ENCODE measurements at places on chromosomes 3 and 15. TPM values are rescaled to one million over a fixed set of nuclear protein-coding genes. Genes with fewer than 3 reads are reported as not detected.

- no peak overlapping the region for H3K27ac ChIP-seq
- no peaks in the 10 kb centered on the region for H3K4me1 ChIP-seq
- H3K4me3 ChIP-seq = no peak overlapping the region
- H3K36me3 ChIP-seq = no peaks in the 10 kb centered on the region
- no peak for DNase-seq
These were observed 361.6 kb downstream of the LSAMP start for GRCh38 chr3:116083683-116084082.

GRCh38 chr3:114299421-114299820 lies 5.6 kb downstream of the TIGIT start:
- no peak overlapping the region for H3K27ac ChIP-seq
- no peaks in the 10 kb centered on the region for H3K36me3 ChIP-seq
- H3K4me1 ChIP-seq = no peaks in the 10 kb centered on the region

PLA2G4F gene
- 1.6 TPM for total RNA-seq

ZXDC gene
- total RNA-seq = 33.9 TPM

DNA sequence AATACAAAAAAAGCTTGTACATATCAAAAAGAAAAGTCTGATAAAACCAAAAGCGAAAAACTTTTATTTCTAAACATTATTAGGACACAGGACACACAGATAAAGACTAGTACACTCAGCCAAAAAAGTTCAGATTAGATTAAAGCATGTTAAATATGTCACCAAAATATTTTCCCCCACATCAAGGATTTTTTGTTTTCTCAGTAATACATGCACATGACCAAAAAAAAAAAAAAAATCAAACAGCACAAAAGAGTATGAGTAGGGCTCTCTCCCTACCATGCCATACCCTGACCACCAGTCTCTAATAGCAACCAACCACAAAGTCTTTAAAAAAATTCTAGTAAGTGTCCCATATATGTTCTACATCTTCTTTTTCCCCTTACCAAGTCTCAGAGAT lies 77.4 kb downstream of the LRRFIP2 start:
- H3K4me3 ChIP-seq = no peak overlapping the region
- H3K27me3 ChIP-seq = no peaks in the 10 kb centered on the region
- H3K4me1 ChIP-seq = peaks cover 18% of the 10 kb centered on the region
- DNase-seq = no peak

- H3K4me1 ChIP-seq = no peaks in the 10 kb centered on the region
- no peaks in the 10 kb centered on the region for H3K27me3 ChIP-seq
- no peak for DNase-seq
- no peak overlapping the region for H3K4me3 ChIP-seq
- no peaks in the 10 kb centered on the region for H3K36me3 ChIP-seq
These were observed 12.6 kb downstream of the RASGRP1 start for GRCh38 chr15:38551720-38552648.

- DNase-seq = no peak
- no peak overlapping the region for H3K27ac ChIP-seq
- no peaks in the 10 kb centered on the region for H3K27me3 ChIP-seq
- peaks cover 48% of the 10 kb centered on the region for H3K4me1 ChIP-seq
These were observed 111.9 kb downstream of the ATG7 start for GRCh38 chr3:11384074-11384473.

LINGO1 gene
- 0.99 TPM for total RNA-seq

DNA sequence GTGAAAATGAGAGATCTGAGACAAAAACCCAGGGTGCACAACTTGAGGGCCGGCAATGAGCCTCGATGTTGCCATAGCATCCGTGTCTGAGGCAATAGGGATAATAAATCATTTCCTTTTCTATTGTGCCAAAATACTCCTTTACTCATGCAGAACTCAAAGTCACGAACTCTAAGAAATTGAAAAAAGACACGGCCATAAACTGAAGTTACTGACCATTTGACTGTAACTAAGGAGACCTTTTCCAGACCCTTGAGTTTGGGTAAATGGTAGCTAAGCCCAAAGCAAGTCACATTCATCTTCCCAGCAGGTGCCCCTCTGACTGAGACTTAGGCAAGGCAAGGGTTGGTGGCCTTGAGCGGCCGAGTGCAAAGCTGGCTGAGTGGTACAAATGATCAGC lies 141.2 kb upstream of the SLCO3A1 start:
- no peak overlapping the region for H3K4me3 ChIP-seq
- no peak for DNase-seq
- no peaks in the 10 kb centered on the region for H3K4me1 ChIP-seq
- H3K27ac ChIP-seq = no peak overlapping the region
- H3K27me3 ChIP-seq = no peaks in the 10 kb centered on the region

GRCh38 chr3:20543535-20544226 lies 357.7 kb upstream of the SGO1 start:
- H3K4me1 ChIP-seq = no peaks in the 10 kb centered on the region
- H3K27ac ChIP-seq = no peak overlapping the region

DNA sequence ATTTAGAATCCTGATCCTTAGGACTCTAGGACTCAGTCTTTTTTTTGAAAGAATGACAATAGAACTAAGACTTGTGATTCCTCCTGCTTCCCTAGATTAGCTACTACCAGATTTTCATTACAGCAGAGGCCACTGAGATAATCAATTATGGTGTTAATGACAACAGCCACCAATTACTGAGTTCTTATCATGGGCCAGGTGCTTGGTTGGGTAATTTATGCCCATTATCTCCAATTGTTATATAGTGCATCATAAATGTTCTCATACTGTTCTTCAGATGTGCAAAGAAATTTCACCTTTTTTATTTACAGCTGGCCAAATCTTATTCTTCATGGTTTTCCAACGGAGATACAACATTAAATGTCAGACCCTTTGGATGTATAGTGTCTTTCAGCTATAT lies 162.9 kb upstream of the CMC1 start:
- no peak overlapping the region for H3K4me3 ChIP-seq
- H3K27me3 ChIP-seq = no peaks in the 10 kb centered on the region
- no peaks in the 10 kb centered on the region for H3K36me3 ChIP-seq
- no peaks in the 10 kb centered on the region for H3K4me1 ChIP-seq

- no peak overlapping the region for H3K4me3 ChIP-seq
- H3K36me3 ChIP-seq = no peaks in the 10 kb centered on the region
- peaks cover 15% of the 10 kb centered on the region for H3K4me1 ChIP-seq
- H3K27me3 ChIP-seq = no peaks in the 10 kb centered on the region
These were observed 43.9 kb downstream of the THBS1 start for GRCh38 chr15:39624806-39625205.

DNA sequence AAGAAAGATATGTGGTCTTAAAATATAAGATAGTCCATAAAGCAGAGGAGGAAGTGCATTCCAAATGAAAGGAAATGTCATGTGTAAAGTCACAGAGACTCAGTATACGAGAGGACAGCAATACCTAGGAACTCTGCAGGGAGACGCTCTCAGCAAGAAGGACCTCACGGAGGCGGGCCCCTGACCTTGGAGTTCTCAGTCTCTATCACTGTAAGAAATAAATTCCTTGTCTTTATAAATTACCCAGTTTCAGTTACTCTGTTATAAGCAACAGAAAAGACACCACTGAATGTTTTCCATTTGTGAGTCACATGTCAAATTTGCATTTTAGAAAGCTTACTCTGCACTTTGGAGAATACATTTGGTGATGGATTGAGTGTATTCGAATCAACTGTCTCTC lies 140.6 kb downstream of the GBE1 start:
- H3K27ac ChIP-seq = no peak overlapping the region
- H3K27me3 ChIP-seq = no peaks in the 10 kb centered on the region
- H3K4me1 ChIP-seq = no peaks in the 10 kb centered on the region
- no peak for DNase-seq
- no peak overlapping the region for H3K4me3 ChIP-seq

DNA sequence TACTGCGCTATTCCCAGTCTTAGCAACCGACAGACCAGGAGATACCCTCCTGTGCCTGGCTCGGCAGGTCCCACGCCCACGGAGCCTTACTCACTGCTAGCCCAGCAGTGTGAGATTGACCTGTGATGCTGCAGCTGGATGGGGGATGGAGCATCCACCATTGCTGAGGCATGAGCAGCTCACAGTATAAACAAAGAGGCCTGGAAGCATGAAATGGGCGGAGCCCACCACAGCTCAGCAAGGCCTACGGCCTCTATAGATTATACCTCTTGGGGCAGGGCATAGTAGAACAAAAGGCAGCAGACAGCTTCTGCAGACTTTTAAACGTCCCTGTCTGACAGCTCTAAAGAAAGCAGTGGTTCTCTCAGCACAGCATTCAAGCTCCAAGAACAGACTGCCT lies 160.3 kb downstream of the ANXA2 start:
- H3K27me3 ChIP-seq = no peaks in the 10 kb centered on the region
- no peak overlapping the region for H3K27ac ChIP-seq
- H3K4me1 ChIP-seq = no peaks in the 10 kb centered on the region

- H3K27ac ChIP-seq = no peak overlapping the region
- H3K4me3 ChIP-seq = no peak overlapping the region
- H3K4me1 ChIP-seq = peaks cover 23% of the 10 kb centered on the region
- no peaks in the 10 kb centered on the region for H3K27me3 ChIP-seq
- no peak for DNase-seq
These were observed 2.3 kb upstream of the TNFAIP8L3 start for GRCh38 chr15:51096976-51097375.

DNA sequence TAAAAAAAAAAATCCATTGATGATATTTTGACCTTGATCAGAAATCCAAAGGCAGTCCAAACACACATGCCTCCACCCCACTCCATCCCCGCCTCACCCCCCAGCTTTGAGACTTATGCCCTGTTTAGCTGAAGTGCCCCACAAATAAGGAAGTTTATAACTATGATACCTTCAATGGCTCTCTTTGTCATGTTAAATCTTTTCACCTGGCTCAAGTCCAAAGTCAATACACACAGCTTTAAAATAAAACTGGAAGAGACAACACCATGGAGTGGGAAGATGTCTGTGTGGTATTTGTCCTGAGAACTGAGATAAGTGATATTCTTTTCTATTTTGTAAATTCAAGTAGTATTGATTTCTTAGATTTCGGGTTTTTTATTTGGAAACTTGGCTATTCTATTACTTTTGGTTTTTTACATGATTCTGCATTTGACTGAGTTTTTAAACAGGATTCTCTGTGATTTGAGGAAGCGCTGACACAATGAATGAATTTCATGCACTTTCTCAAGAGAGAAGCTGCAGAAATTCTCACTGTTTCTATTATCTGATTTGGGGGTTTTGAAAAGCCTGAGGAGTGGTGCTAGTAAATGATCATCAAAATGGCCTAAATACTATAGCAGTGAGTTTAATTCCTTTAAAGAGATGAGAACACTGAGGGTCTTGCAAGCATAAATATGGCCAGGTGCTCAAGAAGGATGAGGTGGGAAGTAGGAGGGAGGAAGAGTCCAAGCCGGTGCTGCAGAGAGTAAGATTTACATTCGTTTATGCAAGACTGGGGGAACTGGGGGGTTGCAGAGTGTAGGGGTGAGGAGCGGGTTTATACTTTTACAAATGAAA lies 5.2 kb downstream of the FOXB1 start:
- DNase-seq = no peak
- H3K27ac ChIP-seq = no peak overlapping the region
- no peaks in the 10 kb centered on the region for H3K36me3 ChIP-seq
- H3K4me3 ChIP-seq = no peak overlapping the region

TXNRD3 gene
- 10.6 TPM for total RNA-seq

GRCh38 chr3:150433347-150433746 lies 25.2 kb downstream of the TSC22D2 start:
- H3K4me1 ChIP-seq = peaks cover 16% of the 10 kb centered on the region
- H3K27me3 ChIP-seq = no peaks in the 10 kb centered on the region
- no peak overlapping the region for H3K4me3 ChIP-seq
- H3K27ac ChIP-seq = no peak overlapping the region
- no peak for DNase-seq
- H3K36me3 ChIP-seq = no peaks in the 10 kb centered on the region

DNA sequence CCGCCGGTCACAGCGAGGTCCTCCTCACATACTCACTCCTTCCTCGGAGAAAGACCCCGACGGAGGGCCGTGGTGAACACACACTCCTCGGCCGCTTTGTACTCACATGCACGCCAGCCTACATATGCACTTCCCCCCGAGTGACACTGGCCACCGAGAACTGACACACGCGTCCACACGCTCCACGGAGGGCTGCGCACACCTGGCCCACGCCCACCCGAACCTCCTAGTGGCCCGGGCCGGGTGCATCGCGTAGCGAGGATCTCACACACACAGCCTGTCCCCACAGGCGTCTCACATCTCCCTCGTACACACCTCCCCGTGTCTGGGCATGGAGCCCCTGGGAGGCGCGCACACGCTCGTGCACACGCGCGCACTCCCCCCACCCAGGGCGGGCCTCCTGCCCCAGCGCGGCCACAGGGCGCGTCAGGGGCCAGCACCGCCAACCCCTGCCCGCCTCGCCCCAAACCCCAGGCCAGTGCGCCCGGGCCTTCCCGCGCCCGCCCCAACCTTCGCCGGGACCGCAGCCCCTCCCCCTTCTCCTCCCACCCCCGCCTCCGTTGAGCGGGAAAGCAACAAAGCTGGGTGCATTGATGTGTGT lies 411 bp upstream of the C3orf70 start:
- H3K27ac ChIP-seq = no peak overlapping the region
- peaks cover 20% of the 10 kb centered on the region for H3K4me1 ChIP-seq
- no peak for DNase-seq
- H3K36me3 ChIP-seq = no peaks in the 10 kb centered on the region
- H3K4me3 ChIP-seq = no peak overlapping the region

GRCh38 chr15:62068071-62068809 lies 1.5 kb downstream of the C2CD4A start:
- H3K4me1 ChIP-seq = peaks cover 42% of the 10 kb centered on the region
- H3K36me3 ChIP-seq = no peaks in the 10 kb centered on the region
- H3K27me3 ChIP-seq = no peaks in the 10 kb centered on the region
- H3K27ac ChIP-seq = peak overlapping the region; percentile 90
- peak; percentile 62 for DNase-seq
- H3K4me3 ChIP-seq = peak overlapping the region; percentile 8

DNA sequence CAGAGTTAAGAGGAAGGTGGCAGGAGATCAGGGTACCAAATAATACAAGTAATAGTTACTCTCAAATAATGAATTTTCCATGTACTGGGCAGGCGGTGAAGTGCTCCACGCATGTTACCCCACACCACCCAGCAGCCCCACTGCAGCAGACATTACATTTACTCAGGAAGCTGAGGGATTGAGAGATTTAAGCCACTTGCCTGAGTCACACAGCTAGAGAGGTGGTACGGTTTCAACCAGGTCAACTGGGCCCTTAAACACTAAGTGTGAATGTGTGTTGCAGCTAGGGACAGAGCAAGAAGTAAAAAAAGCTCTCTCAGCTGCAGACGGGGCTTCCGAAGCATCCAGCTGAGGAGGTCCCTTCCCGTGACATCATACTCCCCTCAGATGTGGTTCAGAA lies 91.3 kb downstream of the PRICKLE2 start:
- no peaks in the 10 kb centered on the region for H3K4me1 ChIP-seq
- no peak overlapping the region for H3K4me3 ChIP-seq
- no peak overlapping the region for H3K27ac ChIP-seq
- DNase-seq = no peak

EPHB1 gene
- total RNA-seq = 1.3 TPM
